Cortex of kidney (tissue), 1 donor: ENCODE measurements at places on chromosomes 7 and 10.

GRCh38 chr10:59852670-59853069 is 53.7 kb downstream of the CCDC6 start:
- DNase-seq, result no peak

GRCh38 chr7:93097388-93097787 is 20.4 kb downstream of the SAMD9 start:
- no peak for DNase-seq

GRCh38 chr7:102306916-102307677 is 20.4 kb downstream of the SH2B2 start:
- DNase-seq, result no peak

DNA sequence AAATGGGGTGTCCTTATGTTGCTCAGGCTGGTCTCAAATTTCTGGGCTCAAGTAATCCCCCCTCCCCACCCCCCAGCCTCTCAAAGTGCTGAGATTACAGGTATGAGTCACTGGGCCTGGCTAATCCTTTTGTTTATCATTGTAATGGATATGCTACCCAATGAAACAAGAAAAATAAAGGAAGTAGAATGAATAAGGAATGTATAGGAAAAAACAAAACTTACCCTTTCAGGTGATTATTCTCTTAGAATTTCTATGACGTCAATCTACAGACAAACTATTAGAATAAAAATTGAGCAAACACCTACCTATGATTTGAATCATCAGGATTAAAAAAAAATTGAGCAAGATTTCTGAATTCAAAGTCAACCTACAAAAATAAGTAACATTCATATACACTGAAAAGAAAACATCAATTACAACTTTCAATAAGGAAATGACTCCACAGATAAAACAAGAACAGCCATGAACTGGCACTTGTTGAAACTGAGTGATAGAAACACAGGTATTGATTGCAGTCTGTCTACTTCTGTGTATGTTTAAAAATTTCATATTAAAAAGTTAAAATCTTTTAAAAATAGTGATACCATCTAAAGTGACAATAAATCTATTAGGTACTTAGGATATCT is 12.2 kb downstream of the ADAM12 start:
- DNase-seq, result no peak

DNA sequence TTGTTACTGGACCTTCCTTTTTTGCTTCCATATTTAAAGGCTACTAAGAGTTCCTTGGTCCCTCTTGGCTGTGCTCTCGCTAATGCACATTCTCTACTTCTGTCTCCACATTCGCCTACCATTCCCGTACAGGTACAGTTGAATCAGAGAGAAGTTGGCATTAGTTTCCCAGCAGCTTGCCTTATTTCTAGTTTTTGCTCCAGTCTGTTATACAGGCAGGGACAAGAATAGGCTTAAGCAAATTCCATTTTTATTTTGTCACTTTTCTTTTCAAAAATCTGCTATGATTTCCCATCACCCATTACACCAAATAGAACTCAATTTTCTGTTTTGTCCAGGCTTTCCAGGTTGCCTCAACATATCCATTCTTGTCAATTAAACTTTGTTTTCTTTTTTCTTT is 29.9 kb downstream of the DYNC1I1 start:
- no peak for DNase-seq

GRCh38 chr10:20769481-20769880 is 127.6 kb downstream of the NEBL start:
- no peak for DNase-seq

DNA sequence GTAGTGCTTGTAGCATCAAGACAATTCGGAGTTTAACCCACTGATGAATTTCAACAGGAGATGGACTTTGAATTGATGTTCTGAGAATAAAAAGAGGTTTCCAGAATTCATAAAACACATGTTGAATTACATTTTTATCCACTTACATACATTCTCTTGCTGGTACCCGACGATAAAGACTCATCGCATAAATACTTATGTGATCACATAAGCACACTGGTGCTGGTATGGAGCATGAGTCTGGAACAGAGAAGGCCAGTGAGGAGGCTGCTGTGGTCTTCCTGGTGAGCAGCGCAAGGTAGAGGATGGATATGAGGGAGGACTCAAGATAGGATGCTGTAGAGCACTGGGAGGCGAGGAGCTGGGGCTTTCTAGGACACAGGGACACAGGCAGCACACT is 109.0 kb downstream of the RNF216 start:
- no peak for DNase-seq

GRCh38 chr7:79037001-79037400 is 416.5 kb downstream of the MAGI2 start:
- DNase-seq, result no peak

GRCh38 chr10:77456414-77456813 is 181.2 kb downstream of the KCNMA1 start:
- DNase-seq, result no peak

DNA sequence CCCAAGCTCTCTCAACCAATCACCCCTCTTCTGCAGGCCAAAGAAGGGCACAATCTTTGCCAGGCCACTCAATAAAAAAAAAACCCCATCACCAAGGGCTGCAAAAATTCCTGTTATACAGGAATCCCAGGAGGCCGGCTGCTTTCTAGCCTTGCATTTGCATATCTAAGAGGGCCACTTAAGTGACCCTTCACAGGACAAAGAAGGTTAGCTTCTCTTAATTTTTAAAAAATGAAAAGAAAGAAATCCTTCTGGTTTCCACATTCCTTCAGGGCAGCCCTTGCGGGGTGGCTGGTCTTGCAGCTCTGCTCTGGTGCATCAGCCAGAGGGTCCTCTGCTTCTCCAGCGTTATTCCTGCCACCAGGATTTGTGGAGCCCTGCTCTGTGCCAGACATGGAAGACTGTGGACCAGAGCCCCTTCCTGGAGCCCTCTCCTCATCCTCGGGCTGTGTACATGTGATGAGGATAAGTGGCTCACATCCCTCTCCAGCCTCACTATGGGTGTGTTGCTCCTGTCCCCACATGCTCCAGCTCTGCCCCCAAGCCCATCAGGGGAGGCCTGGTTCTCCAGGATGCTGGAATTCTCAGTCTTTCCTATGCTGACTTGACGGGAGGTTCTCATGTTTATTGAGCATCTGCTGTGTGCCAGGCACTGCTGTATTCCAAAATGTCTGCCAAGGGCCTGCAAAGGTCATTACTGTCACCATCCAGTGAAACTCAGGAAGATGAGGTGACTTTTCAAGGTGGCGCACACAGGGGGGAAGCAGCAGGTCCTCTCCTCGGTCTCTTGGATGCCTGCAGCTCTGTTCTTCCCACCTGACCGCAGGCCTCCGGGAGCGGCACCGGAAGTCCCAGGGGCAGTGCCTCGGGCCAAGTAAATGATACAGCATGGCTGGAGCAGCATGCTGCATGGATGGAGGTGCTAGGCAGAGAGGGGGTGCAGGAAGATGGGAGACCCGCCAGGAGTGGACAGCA is 67.7 kb downstream of the ARHGAP22 start:
- DNase-seq, result no peak

DNA sequence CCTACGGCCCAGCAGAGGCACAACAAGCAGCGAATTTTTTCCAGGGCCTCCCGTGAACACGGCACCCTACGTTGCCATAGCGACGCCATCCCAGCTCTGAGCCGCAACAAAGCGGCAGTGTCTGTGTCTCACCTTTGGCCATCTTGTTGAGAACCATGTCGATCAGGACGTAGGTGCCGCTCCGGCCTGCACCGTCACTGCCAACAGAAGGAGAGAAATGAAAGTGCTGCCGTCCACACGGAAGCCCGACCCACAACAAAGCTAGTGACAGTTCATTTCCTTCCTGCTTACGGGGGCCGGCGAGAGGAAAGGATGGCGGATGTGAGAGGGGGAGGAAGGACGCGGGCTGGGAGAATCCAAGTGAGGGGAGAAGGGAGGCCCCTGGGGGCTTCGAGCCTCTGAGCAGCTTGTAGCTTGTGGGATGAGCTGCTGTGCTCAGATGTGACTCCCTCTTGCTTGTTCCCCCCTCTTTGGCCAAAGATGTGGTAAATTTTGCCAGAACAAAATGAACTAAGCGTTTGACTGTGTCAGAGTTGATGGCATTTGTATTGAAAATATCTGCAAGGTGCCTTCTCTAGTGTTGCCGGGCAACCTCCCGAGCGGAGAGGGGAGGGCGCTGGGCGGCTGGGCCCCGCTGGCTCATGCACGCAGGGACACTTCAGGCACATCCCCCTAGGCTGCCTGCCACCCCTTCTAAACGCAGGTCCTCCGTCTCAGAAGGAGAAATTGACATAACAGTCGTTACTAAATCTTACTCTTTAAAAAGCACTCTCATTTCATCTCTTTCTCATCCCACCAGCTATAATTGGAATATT is 232.2 kb downstream of the DNAJB6 start:
- DNase-seq, result no peak

DNA sequence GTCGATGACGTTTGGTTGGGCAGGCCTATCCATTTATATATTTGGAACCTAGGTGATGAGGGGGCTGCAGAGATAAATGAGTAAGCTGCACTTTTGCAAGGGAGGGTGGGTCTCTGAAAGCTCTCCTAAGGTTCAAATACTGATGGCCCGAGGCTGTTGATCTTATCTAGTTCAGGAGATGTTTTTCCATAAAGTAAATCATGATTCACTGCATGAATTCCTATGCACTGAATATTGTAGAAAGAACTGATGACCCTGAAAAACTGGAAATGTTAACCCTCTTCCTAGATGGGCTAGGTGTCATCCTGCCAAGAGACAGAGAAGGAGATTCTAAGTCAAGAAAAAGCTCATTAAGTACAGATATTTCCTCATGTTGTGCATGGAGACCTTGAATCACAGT is 459.9 kb downstream of the PLXNA4 start:
- DNase-seq, result no peak

- DNase-seq, result no peak
These were observed 3.8 kb downstream of the FAM13C start for GRCh38 chr10:59358576-59358975.

GRCh38 chr10:65325913-65326312 is 1599.9 kb upstream of the LRRTM3 start:
- no peak for DNase-seq

DNA sequence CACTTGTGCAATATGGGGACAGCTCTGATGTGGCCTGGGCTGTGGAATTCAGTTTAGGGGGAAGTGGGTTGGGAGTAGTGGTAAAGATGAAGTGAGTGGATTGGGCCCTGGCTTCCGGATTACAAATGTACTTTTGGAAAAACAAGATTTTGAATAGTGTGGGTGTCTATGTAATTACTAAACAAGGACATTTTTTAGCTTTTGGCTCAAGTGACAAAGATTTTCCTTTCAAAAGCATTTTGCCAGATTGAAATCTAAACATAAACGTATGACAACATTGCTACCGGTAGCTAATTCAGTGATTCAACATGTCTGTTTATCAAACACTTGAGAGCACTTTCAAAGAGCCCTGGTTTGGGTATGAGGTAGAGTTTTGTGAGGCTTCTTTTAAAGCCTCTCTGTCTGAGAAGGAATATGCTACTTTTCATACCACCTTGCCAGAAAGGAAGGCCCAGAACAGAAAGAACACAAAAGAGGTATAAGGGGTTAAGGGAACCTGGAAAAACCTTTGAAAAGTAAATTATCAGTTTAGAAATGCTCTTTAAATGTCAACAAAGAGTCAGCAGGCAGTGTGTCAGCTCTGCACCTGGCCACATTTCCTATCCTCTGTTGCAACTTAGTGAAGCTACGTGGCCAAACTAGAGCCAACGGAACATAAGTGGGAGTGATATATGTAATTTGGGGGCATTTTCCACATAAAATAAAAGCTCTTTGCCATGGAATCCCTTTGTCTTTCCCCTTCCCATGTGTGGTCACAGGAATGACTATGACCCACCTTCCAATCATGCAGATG is 516.1 kb downstream of the NRG3 start:
- no peak for DNase-seq
